ENCODE measurements at places on chromosomes 5 and 9.

DNA sequence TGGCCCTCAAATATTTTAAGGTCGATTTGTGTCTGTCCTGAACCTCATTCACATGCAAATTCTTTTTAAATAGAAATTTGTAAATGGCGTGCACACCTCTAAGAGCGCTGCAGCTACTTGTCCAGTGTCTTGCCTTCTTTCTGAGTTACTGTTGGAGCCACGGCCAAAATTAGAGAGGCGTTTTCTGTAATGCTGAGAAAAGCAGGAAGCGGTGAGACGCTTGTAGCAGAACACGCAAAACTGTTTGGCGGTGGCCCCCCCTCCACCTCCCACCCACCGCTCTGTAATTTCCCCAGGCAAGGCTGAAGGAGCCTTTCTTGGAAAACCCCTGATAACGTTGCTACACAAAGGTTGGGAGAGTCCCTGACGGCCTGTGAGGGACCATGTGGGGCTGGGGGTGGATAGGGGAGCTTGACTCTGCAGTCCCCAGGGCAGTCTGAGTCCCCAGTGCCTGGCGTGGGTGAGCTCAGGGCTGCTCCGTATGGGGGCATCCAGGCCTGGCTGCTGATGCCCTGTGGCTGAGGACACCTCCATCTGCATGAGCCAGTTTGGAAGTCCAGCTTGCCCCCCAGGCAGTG, 96.5 kb downstream of the GADD45G start:
- no peak for DNase-seq

- no peak for DNase-seq
Measured at GRCh38 chr9:137149363-137149762, 10.4 kb downstream of the GRIN1 start.

- no peak for DNase-seq
Measured at GRCh38 chr9:99336005-99336404, 113.9 kb downstream of the SEC61B start.

- DNase-seq: no peak
Measured at GRCh38 chr5:3324421-3325101, 271.1 kb upstream of the IRX1 start.

Measured in caudate nucleus (tissue), 63 donors.